ENCODE measurements at places on chromosomes 1 and 21.

DNA sequence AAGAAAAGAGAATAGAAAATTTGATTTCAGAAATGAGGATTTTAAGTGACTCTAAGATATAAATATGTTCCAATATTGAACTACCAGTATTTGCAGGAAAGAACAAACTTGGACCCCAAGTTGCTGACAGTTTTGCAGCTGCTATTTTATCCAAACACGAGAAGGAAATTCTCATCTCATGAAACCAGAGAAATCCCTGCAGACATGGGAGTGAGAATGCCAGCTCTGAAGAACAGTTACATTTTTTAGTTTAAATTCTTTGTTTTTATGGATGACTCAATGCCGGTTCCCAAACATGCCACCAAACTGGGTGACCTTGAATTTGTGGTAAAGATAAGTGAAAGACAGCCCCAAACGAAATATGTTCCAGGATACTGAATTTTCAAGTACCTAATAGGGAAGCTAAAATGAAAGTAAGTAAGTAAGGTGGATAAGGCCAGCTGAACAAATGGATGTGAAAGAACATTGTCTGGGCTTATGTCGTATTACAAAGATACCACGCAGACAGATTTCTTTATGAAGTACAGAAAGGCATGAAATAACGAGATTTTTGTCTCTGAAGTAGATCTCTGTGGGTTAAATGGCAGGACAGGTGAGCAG, 19.9 kb downstream of the TLR5 start:
- no peak for DNase-seq

GRCh38 chr1:167454894-167455785, 63.2 kb downstream of the CD247 start:
- DNase-seq = no peak

DNA sequence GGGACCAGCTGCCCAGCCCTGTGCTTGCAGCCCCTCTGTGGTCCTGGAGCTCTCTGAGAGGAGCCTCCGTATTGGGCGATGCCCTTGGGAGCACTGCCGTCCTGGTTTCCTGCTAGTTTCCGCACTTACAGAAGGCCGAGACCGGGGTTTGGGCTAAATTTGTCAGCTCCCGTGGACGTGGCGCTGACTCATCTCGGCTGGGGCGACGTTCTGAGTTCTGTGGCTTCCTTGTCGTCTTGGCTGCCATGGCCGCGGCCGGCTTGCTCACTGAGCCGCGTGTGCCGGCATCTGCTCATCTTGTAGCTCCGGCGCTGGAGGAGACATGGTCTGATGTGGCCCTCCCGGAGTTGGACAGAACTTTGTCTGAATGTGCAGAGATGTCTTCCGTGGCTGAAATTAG, 64.9 kb downstream of the PCNT start:
- DNase-seq = no peak

GRCh38 chr1:204751883-204752687, 66.5 kb upstream of the LRRN2 start:
- peak; percentile 28 for DNase-seq

DNA sequence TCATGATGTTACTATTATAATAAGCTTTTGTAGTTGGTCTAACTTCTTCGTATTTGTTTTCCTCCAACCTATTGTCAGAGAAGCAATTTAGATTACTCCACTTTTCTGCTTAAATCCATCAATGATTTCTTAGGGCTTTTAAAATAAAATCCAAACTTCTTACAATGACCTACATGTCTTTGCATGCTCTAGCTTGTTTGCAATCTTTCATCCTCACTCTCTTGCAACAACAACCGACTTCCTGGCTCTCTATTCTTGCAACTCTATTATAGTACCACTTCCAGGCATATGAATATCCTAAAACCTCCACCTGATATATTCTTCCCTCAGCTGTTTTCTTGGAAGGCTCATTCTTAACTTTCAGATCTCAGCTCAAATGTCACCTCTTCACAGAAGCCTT, 1288.7 kb downstream of the PLA2G4A start:
- DNase-seq = no peak

- peak; percentile 46 for DNase-seq
Measured at GRCh38 chr1:168803806-168804510, 75.0 kb upstream of the DPT start.

DNA sequence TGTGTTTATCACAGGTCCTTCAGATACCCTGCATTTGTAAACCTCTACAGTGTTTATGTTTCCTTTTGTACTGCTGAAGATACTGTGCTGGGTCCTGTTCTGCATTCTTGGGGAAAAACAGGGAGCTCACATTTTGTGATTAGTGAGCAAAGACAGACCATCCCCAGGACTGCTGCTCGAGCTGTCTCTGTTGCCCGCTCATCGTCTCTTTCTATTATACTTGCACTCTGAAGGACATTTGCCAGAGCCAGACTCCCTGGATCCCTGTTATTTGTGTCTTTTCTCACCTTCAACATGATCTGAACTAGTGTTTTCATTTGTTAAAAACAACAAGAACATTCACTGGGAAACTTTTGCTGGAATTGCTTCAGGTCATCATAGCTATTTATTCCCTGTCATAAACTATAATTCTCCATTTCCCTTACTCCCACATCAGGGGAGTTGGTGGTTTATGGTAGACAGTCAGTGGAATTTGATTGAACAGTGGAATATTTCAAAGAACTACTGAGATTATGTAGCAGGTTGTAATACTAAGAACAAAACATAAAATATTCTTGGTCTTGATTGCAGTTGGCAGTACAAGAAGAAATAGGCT, 53.0 kb downstream of the PRRX1 start:
- no peak for DNase-seq

GRCh38 chr1:212621949-212622305, 13.4 kb downstream of the ATF3 start:
- no peak for DNase-seq

- no peak for DNase-seq
Measured at GRCh38 chr1:42740851-42741580, 980 bp upstream of the CLDN19 start.

GRCh38 chr21:34908419-34909055, 140.6 kb downstream of the RUNX1 start:
- peak; percentile 14 for DNase-seq

- DNase-seq = no peak
Measured at GRCh38 chr1:193538680-193539079, 352.3 kb upstream of the B3GALT2 start.

DNA sequence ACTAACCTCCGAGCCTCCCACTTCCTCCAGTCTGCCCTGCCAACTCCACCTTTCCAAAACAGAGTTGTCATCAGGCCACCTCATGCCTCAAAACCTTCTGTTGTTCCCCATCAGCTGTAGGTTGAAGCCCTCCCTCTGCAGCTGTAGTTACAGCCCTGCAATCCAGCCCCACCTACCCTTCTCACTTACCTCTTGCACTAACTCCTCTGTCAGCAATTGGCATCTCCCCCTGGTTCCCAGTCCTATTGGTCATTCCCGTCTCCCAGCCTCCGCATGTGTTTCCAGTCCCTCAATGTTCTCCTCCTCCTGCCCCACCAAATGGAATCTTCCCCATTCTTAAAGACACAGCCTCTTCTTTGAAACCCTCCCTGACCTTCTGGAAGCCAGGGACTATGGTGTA, 100.1 kb upstream of the GCLM start:
- no peak for DNase-seq

GRCh38 chr1:99005537-99005942, 879 bp upstream of the PLPPR5 start:
- no peak for DNase-seq

DNA sequence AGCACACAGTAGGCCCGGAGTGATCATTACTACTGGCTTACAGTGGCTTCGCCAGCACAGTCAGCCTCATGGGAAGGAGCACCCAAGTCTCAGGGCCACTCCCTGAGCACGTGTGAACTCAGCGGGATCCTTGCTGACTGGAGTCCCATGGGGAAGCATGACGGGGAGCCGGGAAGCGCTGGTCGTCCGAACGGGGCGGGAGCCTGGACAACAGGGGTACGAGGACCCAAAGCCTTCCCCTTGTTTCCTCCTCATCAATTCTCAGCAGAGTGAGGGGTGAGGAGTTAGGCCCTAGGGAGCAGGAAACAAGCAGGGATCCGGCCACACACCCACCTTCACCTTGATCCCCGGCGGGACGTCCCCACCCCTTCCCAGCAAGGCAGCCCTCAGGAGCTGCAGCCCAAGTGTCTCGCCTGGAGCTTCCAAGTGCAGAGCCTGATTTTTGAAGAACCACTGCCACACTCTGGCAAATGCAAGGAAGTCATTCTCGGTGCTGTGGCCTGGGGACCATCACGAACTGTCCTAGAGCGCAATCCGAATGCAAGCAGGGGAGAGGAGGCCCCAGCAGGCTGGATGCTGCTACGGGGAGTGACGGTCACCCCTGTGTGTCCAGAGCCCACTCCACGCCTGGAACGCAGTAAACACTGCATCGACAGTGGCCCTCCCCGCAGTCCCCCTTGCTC, 35.5 kb downstream of the TOMM20 start:
- DNase-seq = peak; percentile 53

GRCh38 chr1:155645648-155646047, 35.6 kb downstream of the MSTO1 start:
- DNase-seq = no peak

GRCh38 chr1:13663969-13664368, 36.0 kb upstream of the PRDM2 start:
- no peak for DNase-seq

Data from putamen (tissue), 1 donor.